Activated CD4-positive, alpha-beta memory T cell treated with anti-CD3 and anti-CD28 coated beads for 36 hours (primary cell): ENCODE measurements at places on chromosomes 1 and 21. TPM values are rescaled to one million over a fixed set of nuclear protein-coding genes. Genes with fewer than 3 reads are reported as not detected.

The PCP4 gene
- total RNA-seq = not detected

The KCNJ6 gene
- total RNA-seq = not detected

The CCDC185 gene
- not detected for total RNA-seq

The AMPD1 gene
- total RNA-seq = not detected

The HOOK1 gene
- total RNA-seq = 13.3 TPM

- H3K36me3 ChIP-seq = no peaks in the 10 kb centered on the region
- no peaks in the 10 kb centered on the region for H3K4me1 ChIP-seq
- DNase-seq = no peak
- H3K27me3 ChIP-seq = peaks cover 2% of the 10 kb centered on the region
Measured at GRCh38 chr1:99218572-99218971, 45.7 kb upstream of the PLPPR4 start.

DNA sequence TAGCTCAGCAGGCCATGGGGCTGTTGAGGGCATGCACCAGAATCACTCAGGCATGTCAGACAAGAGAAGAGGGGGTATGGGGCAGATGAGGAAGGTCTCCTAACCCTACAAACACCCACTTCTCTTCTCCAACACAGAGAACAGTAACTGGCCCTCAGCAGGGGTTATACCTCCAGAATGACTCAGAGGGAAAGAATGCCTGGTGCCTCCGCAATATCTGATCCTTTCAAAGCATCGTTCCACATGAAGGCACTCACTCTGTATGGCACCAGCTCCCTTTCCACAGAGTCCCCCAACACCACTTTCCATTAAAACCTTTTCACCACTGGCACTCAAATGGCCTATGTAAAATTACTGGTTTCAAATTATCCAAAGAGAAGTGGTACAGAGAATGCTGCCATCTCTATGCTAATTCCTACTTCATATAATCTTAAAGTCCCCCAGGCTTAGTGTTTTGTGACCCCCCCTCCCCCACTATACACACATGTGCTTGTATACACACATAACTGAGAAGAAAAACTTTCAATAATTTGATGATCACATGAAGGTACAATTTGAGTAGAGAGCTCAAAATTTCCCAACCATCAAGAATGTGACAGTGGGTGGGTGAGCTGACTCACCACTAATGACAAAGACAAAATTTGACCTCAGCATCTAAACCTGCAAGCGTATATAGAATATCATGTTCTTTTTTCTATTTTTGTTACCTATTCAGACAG, 91.5 kb downstream of the SIPA1L2 start:
- H3K27me3 ChIP-seq = no peaks in the 10 kb centered on the region
- peaks cover 15% of the 10 kb centered on the region for H3K4me1 ChIP-seq
- no peaks in the 10 kb centered on the region for H3K36me3 ChIP-seq
- H3K27ac ChIP-seq = no peak overlapping the region
- peak; percentile 20 for DNase-seq

DNA sequence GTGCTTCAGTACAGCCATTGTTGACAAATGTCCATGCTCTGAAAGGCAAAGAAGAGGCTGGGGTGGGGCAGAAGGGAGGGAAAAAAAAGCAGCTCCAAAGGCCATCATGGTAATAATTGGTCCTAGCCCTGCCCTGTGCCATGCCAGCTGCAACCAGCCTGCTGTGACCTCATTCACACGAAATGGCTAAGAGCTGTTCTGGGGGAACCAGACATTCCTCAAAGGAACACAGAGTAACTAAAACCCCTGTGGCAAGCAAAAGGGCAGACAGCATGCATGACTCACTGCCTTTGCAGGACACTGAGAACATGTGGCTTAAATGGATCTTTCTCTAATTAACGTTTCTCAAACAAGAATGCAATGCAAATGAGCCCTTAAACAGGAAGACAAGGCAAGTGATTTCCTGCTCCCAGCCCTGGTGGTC, 42.3 kb downstream of the STYXL2 start:
- H3K27me3 ChIP-seq = peaks cover 7% of the 10 kb centered on the region
- H3K36me3 ChIP-seq = no peaks in the 10 kb centered on the region
- DNase-seq = no peak
- H3K4me3 ChIP-seq = no peak overlapping the region
- no peak overlapping the region for H3K27ac ChIP-seq

GRCh38 chr21:23743821-23744220, 1863.5 kb downstream of the MRPL39 start:
- H3K36me3 ChIP-seq = no peaks in the 10 kb centered on the region
- no peaks in the 10 kb centered on the region for H3K4me1 ChIP-seq
- no peak overlapping the region for H3K4me3 ChIP-seq
- DNase-seq = no peak

DNA sequence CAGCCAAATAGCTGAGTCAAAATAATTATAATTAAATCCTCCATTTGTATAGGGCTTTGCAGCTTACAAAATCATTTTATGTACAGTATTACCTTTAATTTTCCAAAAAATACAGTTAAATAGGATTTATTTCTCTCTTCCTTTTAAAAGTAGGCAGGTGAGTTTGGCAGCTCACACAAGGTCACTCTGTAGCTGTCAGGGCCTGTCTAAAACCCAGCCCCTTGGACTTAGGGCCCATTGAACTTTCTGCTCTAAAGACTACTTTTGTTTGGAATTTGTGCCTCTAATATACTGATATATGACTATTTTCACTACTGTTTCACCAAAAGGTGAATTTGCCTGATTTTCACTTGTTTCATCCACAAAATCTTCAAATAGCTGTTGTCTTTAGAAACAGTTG, 10.3 kb downstream of the ROR1 start:
- DNase-seq = no peak
- H3K4me1 ChIP-seq = no peaks in the 10 kb centered on the region
- H3K36me3 ChIP-seq = no peaks in the 10 kb centered on the region
- H3K4me3 ChIP-seq = no peak overlapping the region
- H3K27ac ChIP-seq = no peak overlapping the region

- H3K36me3 ChIP-seq = no peaks in the 10 kb centered on the region
- no peaks in the 10 kb centered on the region for H3K4me1 ChIP-seq
- H3K4me3 ChIP-seq = no peak overlapping the region
- DNase-seq = no peak
Measured at GRCh38 chr1:204219971-204220616, 6.3 kb upstream of the GOLT1A start.

GRCh38 chr1:55713516-55713915, 498.4 kb upstream of the USP24 start:
- H3K27me3 ChIP-seq = peaks cover 1% of the 10 kb centered on the region
- H3K4me3 ChIP-seq = no peak overlapping the region
- H3K4me1 ChIP-seq = no peaks in the 10 kb centered on the region
- no peak overlapping the region for H3K27ac ChIP-seq

DNA sequence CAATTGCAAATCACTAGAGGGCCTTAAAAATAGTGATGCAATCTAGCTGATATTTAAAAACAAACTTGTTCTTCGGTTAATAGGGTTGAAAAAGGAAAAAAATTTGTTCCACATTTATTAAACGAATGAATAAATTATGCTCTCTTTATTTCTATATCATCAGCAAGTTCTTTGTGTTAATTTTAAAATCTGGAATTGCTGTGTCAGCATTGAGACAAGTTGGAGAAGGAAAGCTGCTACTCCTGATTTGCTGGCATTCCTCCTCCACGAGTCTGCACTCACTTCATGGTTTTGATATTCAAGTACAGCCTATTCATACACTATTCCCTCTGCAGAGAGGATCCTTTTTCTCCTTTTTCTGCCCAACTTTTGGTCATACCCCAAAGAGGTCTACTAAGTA, 117.6 kb downstream of the MRPL39 start:
- no peak for DNase-seq
- H3K27ac ChIP-seq = no peak overlapping the region
- H3K4me1 ChIP-seq = peaks cover 74% of the 10 kb centered on the region
- no peak overlapping the region for H3K4me3 ChIP-seq

GRCh38 chr1:170617591-170618330, 46.2 kb upstream of the PRRX1 start:
- peaks cover 21% of the 10 kb centered on the region for H3K27me3 ChIP-seq
- DNase-seq = no peak
- H3K4me3 ChIP-seq = no peak overlapping the region
- no peak overlapping the region for H3K27ac ChIP-seq

GRCh38 chr1:87495870-87496269, 167.2 kb downstream of the LMO4 start:
- H3K4me1 ChIP-seq = no peaks in the 10 kb centered on the region
- H3K27me3 ChIP-seq = no peaks in the 10 kb centered on the region
- H3K36me3 ChIP-seq = no peaks in the 10 kb centered on the region
- no peak overlapping the region for H3K27ac ChIP-seq
- H3K4me3 ChIP-seq = no peak overlapping the region
- no peak for DNase-seq

DNA sequence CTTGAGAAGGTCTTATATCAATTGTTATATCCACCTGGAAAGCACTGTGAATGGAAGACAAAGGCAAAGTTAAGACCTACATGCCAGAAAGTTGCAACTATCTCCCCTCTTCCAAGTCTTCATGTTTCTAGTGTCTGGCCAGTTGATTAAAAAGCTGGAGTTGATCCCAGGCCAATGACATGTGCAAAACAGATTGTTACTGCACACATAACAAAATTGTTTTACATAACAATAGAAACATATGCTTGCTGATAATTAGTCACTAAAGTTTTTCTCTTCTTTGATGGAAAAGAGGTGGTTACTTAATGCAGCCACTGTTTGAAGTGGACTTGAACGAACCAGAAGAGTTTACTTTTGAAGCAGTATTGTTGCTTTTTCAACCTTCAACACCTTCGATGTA, 158.2 kb downstream of the TGFBR3 start:
- no peak overlapping the region for H3K27ac ChIP-seq
- H3K4me3 ChIP-seq = no peak overlapping the region
- H3K36me3 ChIP-seq = peaks cover 18% of the 10 kb centered on the region
- H3K4me1 ChIP-seq = peaks cover 34% of the 10 kb centered on the region
- DNase-seq = no peak

- H3K4me3 ChIP-seq = no peak overlapping the region
- no peak overlapping the region for H3K27ac ChIP-seq
- H3K36me3 ChIP-seq = peaks cover 42% of the 10 kb centered on the region
- no peaks in the 10 kb centered on the region for H3K27me3 ChIP-seq
Measured at GRCh38 chr1:180376253-180376652, 126.1 kb downstream of the ACBD6 start.
